ENCODE measurements at places on chromosomes 16 and 17.

DNA sequence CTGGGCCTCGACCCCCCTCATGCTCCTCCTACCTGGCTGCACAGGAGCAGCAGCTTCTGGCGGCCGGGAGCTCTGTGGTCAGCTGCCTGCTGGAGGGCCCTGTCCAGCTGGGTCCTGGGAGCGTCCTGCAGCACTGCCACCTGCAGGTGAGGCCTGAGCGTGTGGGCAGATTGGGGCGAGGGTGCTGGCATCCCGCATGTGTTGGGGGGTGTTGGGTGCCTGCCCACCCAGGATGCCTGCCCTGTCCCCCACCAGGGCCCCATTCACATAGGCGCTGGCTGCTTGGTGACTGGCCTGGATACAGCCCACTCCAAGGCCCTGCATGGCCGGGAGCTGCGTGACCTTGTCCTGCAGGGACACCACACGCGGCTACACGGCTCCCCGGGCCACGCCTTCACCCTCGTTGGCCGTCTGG is 16.5 kb downstream of the FCSK start:
- no peak for DNase-seq

- DNase-seq, result peak; percentile 79
Measured at GRCh38 chr16:89507834-89508590, at the start of gene SPG7. Gene SPG7, plus strand, starts transcription at chr16:89508403. Its CDS starts 15 bp downstream, at chr16:89508418.

DNA sequence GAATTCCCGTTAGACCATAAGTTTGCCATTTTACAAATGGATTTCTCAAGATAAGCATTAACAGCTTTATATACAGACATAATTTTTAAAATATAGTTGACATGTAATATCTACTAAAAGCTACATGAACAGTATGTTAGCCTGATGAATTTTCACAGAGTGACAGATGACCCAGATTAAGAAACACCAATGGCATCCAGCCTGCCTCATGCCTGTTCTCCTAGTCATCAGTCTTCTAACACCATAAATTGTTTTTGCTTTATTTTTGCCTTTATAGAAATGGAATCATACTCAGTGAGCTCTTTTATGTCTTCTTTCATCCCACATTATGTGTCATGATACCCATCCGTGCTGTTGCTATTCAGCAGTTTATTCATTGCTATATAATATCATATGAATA is 80.0 kb downstream of the ATF7IP2 start:
- DNase-seq, result no peak

- no peak for DNase-seq
Measured at GRCh38 chr17:54920819-54921218, 20.2 kb downstream of the TOM1L1 start.

DNA sequence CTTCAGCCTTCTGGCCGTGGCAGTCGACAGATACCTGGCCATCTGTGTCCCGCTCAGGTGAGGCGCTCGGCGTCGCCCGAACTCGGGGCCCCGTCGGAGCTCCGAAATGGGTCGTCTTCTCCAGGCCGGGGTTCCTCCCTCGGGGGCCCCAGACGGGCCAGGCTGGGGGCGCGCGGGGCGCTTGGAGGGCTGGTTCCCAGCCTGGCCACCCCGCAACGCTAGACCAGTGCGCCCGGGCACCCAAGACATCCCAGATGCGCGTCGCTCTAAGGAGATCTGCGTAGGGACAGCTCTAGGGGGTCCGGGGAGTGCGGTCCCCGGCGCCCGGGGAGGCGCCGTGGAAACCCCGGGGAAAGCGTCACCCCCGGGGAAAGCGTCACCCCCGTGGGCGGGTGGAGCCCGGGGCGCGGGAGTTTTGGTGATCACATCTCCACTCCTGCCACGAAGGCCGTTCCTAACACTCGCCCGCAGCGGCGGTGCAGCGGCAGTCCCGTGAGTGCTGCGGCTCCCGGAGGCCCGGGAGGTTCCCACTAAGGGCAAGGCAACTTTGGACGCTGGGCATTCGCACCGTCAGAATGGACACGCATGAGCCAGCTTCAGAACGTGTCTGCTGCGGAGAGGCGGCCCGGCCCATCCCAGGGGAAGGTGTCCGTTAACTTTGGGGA is 729 bp downstream of the ADORA2B start:
- DNase-seq, result peak; percentile 31

DNA sequence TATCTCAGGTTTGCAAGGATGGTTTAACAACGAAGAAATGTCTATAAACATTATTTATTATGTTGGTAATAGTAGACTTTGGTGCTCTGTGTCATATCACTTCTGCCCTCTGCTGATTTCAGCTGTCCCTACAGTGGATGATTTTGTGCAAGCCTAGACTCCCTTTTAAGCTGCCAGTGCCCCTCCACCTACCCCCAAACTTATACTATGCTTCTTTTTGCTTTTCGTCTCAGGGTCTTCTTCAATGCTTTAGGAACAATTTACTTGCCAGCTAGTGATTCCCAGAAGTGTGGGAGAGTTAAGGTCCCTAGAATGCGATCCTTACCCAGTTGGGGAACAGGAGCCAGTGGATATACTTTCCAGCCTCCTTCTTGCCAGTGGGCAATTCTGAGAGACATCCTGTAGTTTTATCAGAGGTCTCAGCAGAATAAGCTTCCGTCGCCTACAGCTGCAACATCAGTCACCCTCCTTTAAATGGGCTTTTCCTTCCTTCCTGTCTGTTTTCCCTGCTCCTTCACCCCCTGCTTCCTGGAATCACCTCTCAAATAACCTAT is 4.1 kb downstream of the ICAM2 start:
- no peak for DNase-seq

- DNase-seq, result no peak
Measured at GRCh38 chr16:8963010-8963820, 491 bp downstream of the USP7 start.

- DNase-seq, result no peak
Measured at GRCh38 chr17:80980397-80981061, 11.1 kb upstream of the CHMP6 start.

DNA sequence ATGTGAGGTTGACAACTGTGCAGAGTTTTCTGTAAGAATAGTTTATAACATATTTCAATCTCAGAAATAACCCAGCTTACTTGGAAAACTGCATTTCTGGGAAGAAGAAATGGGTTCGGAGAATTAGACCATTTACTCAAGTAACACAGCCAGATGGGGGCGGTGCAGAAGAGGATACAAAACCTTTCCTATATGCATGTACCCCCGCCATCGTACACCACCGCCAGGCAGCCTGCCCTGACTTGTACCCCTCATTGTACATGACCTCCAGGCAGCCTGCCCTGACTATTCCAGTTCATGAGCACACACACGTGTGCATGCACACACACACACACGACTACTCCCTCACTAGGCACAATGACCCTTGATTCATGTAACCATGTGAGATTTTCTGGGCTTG is 154.0 kb downstream of the C16orf78 start:
- DNase-seq, result peak; percentile 29

- DNase-seq, result peak; percentile 50
Measured at GRCh38 chr17:34598161-34598776, 18.9 kb downstream of the TMEM132E start.

- no peak for DNase-seq
Measured at GRCh38 chr17:3015890-3016289, 47.5 kb downstream of the OR1D5 start.

DNA sequence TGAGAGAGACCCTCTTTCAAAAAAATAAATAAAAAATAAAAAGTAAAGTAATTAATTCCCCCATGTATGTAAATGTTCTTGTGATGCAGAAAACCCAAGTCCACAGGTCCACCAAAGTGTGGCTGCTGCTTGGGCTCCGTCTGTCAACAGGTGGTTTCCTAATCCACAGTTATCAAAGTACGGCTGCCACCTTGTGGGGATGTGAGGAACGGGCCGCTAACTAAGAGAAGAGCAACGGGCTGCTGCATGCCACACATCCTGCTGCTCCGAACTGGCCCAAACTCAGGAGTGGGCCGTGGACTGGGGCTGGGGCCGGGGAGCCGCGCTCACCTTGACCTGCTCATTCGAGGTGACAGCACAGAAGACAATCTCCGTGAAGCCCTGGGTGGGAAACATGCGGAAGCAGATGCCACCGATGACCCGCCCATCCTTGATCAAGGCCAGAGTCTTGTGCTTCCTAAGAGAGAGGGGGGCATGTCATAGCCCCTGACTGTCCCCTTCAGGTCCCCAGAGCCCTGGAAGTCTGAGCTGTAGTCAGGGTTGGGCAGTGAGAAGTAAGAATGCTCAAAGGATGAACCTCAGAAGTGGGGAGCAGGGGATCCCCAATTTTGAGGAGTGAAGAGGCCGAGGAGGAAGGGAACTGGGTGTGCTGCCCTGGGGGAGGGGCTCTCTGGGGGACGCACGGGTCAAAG is 4.3 kb downstream of the KAT2A start:
- peak; percentile 82 for DNase-seq

DNA sequence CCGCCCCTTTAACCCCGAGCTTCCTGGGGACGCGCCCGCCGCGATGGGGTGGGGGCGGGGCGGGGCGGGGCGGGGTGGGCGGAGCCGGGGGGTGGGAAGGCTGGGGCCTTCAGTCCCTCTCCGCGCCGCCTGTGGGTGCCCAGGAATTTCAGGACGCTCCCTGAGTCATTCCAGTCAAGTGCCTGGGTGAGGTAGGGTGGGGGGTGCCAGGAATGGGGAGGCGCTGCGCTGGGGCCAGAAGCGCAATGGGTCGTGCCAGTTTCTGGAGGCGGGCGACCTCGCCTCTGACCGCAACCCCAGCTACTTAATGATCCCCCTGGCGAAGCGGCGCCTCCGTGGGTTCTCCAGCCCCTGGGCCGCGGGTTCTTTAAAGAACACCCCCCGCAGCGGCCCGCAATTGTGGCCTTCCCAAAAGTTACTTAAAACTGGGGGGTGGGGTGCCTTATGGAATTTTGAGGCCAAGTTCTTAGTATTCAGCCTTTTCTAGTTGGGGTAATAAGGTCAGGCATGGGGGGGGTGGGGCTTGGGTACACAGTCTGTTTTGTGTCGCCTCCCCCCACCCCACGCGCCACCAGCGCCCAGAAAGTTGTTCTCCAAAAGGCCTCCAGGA is 826 bp upstream of the GSE1 start:
- peak; percentile 82 for DNase-seq

DNA sequence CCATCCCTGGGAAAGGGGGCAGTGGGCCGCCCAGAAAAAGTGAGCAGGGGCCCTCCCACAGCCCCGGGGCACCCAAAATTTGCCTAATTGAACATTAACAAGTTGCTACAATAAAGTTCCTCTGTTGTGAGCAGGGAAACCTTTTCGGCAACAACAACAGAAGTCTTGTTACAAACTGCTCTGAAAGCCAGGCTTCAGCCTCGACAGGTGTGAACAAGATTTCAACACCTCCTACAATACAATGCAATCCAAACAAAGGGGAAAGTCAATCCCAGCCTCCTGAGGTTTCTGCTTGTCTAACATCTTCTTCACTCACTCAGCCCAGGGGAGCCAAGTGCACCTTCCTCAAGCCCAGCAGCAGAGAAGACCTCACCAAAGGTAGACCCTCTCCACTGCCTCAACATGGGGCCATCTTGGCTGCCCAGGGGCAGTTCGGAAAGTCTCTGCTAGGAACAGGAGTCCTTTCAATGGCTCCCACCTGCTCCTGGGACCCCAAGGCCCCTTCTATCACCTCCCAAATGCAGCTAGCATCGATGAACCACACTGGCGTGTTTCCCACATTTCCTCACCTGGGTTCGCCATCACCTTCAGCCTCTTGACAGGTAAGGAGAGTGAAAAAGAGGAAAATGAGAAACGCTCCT is 19.1 kb downstream of the ZFHX3 start:
- DNase-seq, result no peak

- no peak for DNase-seq
Measured at GRCh38 chr17:50280068-50280467, 5.8 kb downstream of the TMEM92 start.

DNA sequence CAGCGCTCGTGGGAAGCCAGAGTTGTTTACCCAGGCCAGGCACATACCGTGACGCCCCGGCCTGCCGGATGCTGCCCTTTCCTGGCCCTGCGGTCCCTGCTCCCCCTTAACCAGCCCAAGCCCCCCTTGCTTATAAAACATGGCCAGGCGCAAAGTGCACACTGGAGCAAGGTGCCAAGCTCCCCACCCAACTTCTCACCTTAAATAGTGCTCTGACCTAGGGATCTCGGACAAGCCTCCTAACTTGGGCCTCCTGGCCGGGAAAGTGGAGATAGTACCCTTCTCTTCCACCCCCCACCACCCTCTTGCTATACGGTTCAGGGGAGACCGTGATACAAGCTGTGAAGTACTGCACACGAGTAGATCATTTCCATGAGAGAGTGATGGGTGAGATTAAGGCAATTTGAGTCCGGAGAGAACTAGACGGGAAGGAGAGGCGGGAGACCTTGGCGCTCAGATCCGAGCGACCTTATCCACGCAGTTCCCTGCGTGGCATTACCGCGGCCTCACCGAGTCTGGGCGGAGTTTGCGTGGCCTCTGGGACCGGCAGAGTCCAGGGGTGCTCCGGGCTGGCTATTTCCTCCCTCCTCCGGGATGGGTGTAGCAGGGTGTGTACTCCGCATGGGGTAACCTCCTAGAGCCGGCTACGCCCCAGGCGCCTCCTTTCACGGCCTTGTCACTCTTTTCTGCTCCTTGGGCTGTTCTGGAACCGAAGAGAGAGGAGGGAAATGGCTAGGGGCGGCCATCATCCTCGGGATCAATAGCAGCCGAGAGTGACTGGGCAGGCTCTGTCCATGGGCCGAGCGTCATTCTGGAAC is 4.4 kb upstream of the LHX1 start:
- peak; percentile 25 for DNase-seq

DNA sequence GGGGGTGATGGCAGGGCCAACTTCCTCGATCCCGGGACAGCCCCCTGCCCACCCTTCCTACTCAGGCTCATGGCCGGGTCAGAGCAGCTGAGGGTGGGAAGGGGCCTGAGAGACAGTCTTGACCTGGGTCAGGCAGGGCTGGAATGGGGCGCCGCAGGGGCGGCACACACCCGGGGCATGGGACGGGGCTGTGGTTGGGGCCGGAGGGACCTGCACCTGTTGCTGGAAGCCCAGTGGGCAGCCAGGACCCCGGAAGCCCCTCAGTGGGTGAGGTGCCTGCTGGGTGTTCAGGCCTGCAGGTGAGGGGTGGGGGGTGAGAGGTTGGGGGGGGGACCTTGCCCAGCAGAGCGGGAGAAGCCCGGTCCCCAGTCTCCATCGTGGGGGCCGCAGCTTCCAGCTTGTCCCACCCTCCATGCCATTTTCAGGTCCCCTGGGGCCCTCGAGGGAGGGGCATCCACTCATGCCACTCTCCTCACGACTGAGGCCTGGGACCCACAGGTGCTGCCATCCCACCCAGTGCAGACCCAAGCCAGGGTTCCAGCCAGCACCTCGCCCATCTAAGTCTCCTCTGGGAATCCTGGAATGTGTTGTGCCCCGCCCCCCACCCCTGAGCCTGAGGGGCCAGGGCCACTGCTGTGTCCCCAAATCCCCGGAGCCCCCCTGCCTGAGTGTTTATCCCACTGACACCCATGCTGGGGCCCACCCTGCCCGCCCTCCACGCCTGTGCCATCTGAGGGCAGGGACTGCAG is 43.4 kb upstream of the ACSF3 start:
- no peak for DNase-seq

DNA sequence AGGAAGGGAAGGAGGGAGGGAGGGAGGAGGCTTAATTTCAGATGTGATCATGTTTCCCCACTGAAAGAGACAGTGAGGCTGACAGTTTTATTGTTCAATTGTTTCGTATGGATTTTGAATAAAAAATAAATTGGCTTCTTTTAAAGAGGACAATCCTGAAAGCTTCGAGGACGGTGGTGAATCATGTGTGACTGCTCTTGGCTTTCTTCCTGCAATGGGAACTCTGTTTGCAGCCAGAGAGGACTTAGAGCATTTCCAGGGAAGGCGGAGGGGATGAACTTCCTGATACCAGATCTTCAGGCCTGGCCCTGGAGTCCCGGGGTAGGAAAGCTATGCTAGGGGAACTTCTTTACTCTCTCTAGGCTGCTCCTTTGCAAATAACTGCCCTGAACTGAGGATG is 72.8 kb upstream of the C16orf82 start:
- DNase-seq, result no peak

GRCh38 chr16:68645494-68646388 is 631 bp downstream of the CDH3 start:
- DNase-seq, result no peak

Data from NCI-H524 (cell line).